ENCODE measurements at places on chromosomes 3 and 15.

GRCh38 chr3:135311699-135312098, 516.6 kb downstream of the EPHB1 start:
- no peak for DNase-seq

DNA sequence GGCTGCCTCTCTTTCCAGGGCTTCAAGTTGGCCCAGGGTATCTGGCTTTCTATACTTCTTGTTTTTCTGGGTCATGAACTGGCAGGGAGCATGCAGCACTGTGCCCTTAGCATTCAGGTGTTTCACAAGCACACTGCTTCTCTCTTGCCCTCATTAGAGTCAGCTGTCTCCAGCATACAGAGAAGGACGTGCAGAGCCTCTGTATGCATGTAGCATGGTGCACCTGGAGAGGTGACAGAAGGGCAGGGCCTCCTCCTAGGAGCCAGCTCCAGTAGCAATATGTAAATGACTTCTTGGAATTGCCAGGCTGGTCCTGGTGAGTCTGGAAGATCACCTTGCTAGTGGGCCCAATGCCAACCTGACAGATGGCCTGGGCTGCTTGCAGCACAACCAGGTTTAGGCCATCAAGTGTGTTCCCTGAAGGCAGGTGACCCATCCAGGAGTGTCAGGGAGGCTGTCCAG, 44.8 kb upstream of the ATP2C1 start:
- no peak for DNase-seq

DNA sequence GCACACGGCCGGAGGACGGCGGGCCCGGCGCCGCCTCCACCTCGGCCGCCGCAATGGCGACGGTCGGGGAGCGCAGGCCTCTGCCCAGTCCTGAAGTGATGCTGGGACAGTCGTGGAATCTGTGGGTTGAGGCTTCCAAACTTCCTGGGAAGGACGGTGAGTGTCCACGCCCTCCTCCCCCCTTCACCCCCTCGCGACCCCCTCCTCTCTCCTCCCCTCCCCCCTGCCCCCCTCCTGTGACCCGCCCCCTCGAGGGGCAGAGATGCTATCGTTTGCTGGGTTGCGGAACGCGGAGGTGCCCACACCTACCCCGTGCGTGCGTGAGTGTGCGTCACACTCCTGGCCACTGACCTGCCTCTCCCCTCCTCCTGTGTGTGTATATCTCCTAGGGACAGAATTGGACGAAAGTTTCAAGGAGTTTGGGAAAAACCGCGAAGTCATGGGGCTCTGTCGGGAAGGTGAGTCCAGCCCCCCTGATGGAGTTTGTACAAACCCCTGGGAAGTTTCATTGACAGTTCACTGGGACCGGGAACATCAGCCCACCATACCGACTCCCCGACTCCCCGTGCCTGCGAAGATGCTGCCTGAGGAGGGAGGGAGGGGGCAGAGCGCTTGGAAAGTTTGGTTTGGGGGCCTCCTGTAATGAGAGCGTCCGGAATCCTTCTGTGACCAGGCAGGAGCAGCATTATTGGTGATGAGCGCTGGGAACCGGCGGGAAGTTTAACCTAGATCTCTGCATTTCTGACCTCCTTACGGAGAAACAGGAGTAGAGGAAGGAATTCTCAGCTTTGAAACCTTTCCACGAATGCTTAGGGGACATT, 795 bp upstream of the SCAANT1 start:
- no peak for DNase-seq

DNA sequence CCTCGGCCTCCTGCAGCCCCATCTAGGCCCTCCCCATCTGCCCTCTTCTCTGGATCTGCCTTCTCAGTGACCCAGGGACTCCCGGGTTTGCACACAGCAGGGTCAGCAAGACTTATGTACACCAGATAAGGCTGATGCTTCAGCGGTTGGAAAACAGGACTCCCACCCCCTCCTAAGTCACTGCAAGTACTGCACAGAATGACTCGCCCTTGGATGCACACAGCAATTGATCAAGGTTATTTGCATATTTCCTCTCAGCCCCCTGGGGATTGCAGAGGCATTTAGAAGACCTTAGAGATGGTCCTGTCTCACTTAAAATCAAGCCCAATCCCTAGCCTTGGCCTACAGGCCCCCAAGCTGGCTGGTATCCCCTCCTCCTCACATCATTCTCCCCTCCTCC, 8.9 kb downstream of the ACAN start:
- DNase-seq, result no peak

DNA sequence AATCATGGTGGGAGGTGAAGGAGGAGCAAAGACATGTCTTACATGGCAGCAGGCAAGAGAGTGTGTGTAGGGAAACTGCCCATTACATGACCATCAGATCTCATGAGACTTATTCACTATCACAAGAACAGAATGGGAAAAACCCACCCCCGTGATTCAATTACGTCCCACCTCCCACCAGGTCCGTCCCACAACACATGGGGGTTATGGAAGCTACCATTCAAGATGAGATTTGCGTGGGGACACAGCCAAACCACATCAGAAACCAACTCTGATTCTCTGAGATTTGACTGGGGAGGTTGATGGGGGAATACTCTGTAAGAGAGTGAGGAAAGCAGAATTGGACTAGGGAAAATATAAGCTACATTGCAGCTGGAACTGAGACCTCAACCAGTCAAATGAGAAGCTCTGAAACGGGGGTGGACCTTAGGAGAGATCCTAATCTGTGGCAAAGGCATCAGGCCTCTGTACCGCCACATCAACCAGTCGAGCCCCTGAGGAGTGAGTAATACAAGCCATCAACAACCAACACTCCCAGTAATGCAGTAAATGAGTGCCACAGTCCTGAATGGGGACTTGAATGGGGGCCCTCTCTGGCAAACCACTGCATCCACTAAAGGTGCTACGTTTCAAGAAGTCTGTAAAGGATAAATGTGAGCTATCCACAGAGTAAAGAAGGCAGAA, 207.9 kb upstream of the GADL1 start:
- DNase-seq, result no peak

DNA sequence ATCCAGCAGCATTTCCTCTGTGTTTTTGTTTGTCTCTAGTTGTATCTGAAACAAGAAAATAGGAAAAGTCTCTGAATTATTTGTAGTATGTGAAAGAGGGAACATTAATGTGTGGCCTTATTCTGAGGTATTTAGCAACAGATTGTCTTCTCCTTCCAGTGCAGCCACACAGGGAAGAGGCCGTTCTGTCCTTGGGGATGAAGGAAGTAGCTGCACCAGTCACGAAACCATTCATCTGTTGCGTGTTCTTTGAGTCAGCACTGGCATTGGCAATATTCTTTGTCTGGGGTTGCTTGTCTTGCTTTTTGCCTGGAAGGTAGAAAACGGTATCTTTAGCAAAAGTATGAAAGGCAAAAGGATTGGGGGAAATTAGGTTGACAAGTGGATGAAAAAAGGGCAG, 91.6 kb downstream of the CDIN1 start:
- no peak for DNase-seq

- DNase-seq, result no peak
Observed at GRCh38 chr15:70036585-70037291, 61.0 kb downstream of the TLE3 start.

- no peak for DNase-seq
Observed at GRCh38 chr15:70086636-70087035, 11.1 kb downstream of the TLE3 start.

DNA sequence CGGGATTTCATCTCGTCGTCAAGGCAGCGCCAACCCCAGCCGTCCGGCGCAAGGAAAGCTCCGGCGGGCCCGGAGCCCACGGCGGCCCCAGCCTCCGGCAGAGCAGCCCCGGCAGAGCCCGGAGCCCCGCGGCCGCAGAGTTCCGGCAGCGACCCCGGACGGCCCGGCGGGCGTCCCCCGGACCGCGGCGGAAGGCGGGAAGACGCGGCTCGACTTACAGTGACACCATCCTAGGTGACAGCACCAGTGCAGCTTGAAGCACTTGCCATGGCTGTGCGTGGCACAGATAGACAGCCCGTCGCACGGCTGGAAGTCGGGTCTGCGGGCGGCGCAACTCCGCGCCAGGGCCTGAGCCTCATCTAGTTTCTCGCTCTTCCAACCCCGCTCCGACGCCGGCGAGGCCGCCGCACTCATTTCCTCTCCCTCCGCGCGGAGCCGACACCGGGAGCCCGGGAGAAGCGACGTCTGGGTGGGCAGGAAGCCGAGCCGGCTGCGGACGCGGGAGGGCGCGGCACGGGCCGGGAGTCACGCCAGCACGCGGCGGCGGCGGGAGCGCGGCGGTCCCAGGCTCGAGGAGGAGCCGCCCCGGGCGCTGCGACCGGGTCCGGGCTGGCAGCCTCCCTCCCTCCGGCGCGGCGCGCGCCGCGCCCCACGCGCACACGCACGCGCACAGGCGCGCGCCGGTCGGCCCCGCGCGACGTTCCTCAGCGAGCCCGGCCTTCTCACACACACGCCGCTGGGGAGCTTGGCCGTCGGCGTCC, at the start of gene C3orf70:
C3orf70 (minus strand) TSS at position 651 of the 761 bp plus-strand sequence; CDS start at position 414, 237 bp downstream.
- no peak for DNase-seq
